ENCODE measurements at places on chromosomes 2 and 18.

DNA sequence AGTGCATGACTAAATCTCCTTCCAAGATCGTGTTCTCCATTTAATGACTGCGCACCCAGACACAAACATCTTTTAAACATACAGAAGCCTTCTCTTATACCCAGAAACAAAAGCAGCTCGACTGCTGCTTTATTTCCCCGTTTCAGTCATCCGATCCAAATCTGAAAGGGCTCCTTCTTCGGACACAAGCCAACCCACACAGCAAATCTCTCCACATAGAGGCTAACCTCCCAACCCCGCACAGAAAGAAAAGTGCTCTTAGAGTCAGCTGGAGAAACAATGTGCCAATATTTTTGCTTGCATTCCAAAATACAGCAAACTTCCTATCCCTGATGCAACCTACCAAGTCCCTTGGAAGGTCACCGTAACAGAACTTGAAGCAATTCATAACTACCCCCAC is 29.1 kb downstream of the GAREM1 start:
- no peak for DNase-seq

DNA sequence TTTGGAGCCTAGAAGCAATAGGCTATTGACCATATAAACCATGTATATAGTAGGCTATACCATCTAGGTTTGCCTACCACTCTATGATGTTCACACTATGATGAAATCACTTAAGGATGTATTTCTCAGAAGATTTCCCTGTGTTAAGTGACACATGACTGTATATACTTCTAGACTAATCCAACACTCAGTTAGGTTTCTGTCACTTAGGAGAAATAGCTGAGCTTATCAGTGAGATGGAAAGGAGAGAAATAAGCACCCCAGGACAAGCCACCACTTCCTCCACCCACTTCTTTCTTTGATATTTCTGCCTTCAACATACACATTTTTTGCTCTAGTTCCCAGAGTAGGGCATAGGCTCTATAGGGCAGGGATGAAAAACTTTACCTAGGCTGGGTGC is 7.8 kb downstream of the PECR start:
- no peak for DNase-seq

DNA sequence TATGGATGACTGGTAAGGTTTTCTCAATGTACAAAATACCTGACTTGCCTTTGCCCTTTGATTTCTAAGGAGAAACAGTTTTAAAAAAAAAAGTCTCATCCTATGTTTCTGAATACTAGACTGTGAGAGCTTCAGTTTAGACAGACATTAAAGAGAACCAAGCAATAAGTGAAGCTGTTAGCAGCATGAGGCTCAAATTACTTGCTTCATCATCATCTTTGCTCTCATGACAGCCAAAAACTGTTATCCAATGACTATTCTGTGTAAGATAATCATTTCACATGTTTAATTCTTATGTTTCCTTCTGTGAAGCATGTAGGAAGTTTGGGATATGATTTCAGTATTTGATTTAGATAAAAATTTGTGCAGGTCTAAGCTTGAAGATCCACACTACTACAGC is 129.2 kb downstream of the COMMD1 start:
- DNase-seq, result no peak

DNA sequence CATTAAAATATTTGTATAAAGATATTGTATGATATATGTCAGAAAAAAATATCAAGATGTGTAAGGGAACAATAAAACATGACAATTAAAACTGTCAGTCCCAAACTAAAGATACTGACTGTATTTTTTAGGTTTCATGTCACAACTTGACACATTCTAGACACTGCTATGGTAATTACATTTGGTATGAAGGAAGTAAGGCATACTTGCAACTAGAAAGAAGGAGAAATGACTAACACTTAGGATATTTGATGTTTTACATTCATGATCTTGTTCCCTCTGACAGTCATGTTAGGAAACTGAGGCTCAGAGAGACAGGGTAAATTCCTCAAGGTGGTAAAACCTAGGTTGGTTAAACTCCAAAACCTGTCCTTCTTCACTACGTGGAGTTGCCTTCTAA is 68.3 kb downstream of the TMEFF2 start:
- no peak for DNase-seq

GRCh38 chr2:43131051-43131889 is 95.1 kb downstream of the ZFP36L2 start:
- DNase-seq, result peak; percentile 98

GRCh38 chr2:161165266-161165665 is 5.0 kb downstream of the TANK start:
- no peak for DNase-seq

GRCh38 chr2:154455866-154456265 is 242.6 kb upstream of the KCNJ3 start:
- DNase-seq, result no peak

GRCh38 chr2:216936954-216937357 is 77.1 kb upstream of the TNP1 start:
- DNase-seq, result no peak

GRCh38 chr18:35024965-35025364 is 16.2 kb upstream of the MAPRE2 start:
- no peak for DNase-seq
